Activated naive CD8-positive, alpha-beta T cell treated with anti-CD3 and anti-CD28 coated beads for 36 hours (primary cell): ENCODE measurements at places on chromosomes 3 and 15. TPM values are rescaled to one million over a fixed set of nuclear protein-coding genes. Genes with fewer than 3 reads are reported as not detected.

DNA sequence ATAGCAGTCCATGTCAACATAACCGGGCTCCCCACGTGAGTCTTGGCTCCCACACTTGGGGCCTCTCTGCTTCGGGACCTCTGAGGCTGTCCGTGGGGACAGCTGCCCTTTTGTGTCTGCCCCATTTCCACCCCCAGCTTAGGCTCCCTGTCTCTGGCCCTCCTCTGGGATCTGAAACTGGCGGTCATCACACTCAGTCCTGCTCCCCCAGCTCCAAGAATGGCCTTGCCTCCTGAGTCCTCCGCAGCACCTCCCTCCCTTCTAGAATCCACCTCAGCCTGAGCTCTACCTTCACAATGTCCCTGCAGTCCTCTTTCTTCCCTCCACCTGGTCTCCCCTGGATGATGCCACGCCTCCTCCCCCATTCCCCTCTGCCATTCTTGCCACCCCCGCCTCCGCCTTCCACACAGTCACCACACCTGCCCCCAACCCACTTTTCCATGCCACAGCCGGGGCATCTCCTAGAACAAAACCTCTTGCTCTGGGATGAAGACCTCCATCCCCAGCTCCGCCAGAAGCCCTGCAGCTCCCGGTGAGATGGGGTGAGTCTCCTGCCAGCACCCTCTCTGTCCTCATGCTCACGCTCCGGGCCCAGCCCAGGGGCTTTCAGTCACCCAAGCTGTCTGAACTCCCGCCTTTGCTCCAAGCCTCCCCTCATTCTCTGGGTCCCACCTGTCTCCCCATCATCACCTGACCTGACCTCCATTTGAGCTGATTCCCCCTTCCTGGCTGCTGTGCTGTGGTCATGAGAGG lies 7.0 kb upstream of the ZXDC start:
- DNase-seq: no peak

- no peak for DNase-seq
Observed at GRCh38 chr3:157027861-157028745, 131.8 kb downstream of the CCNL1 start.

GRCh38 chr3:31934866-31935265 lies 46.2 kb downstream of the OSBPL10 start:
- no peak for DNase-seq

GRCh38 chr3:69011096-69011730 lies 2.3 kb downstream of the EOGT start:
- no peak for DNase-seq

GRCh38 chr15:41333026-41333562 lies 413 bp downstream of the NUSAP1 start:
- no peak for DNase-seq

- DNase-seq: no peak
Observed at GRCh38 chr3:188046561-188047211, 107.3 kb upstream of the LPP start.

The MUC20 gene
- total RNA-seq: 0.26 TPM

- no peak for DNase-seq
Observed at GRCh38 chr15:63764124-63764803, 69.5 kb downstream of the HERC1 start.

DNA sequence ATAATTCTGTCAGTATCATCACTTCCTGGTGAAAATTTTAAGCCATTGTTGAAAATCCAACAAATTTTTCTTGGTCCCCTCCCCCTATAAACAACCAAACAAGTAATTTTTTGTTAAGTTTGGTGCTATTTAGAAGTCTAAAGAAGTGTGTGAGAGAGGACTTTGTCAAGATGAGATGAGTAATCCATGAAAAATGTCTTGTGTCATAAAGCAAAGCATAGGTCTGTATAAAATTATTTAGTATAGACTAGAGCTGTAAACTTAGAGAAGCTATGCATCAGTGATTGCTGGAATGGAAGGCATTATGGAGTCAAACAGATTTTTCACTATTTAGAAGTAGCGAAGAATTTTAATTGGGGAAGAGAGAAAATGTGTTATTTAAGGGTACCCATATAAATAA lies 31.4 kb downstream of the MAPK6 start:
- no peak for DNase-seq

DNA sequence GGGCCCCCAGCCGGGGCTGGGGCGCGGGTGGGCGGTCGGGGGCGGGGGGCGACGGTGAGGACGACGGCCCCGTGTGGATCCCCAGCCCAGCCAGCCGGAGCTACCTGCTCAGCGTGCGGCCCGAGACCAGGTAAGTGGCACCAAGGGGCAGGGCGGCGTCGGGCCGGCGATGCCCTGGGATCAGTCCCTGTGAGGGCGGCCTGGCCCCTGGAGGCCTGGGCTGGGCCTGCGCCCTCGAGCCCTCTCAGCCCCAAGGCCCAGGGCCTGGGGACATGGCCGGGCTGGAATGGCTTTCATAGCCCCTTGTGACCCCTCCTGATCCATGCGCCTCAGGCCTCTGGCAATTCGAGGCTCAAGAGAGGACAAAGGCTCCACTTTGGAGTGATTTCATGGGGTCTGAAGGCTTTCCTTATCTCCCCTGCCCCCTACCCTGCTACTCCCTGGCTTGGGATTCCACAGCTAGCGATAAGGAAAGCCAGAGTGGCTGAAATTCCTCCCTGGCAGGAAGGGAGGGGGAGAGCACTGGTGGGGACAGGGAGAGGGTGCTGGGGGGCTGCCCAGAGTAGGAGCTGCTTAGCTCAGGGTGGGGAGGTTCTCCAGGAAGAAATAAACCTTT lies 418 bp downstream of the ALPK3 start:
- no peak for DNase-seq

DNA sequence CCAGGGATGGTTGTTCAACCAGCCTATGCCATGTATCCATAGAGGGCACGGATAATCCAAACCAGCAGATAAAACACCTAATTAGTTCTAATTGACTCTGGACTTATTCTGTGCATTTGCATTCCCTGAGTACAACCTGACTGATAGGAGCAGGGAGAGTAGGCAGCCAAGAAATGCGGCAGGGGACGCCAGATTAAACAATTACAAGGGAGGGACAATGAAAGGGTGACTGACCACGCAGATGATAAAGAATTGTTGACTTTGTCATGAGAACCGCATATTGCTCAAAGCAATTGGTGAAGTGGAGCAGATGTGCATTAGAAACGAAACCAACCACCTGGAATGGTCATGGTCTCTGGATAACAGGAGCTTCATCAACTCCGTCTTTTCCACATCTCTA lies 369.1 kb upstream of the FRG2C start:
- no peak for DNase-seq

The CFAP100 gene
- total RNA-seq: not detected

The AQR gene
- total RNA-seq: 44.5 TPM

The SLC22A13 gene
- total RNA-seq: 0.24 TPM

GRCh38 chr15:50463423-50464358 lies 39.5 kb downstream of the USP8 start:
- DNase-seq: no peak

DNA sequence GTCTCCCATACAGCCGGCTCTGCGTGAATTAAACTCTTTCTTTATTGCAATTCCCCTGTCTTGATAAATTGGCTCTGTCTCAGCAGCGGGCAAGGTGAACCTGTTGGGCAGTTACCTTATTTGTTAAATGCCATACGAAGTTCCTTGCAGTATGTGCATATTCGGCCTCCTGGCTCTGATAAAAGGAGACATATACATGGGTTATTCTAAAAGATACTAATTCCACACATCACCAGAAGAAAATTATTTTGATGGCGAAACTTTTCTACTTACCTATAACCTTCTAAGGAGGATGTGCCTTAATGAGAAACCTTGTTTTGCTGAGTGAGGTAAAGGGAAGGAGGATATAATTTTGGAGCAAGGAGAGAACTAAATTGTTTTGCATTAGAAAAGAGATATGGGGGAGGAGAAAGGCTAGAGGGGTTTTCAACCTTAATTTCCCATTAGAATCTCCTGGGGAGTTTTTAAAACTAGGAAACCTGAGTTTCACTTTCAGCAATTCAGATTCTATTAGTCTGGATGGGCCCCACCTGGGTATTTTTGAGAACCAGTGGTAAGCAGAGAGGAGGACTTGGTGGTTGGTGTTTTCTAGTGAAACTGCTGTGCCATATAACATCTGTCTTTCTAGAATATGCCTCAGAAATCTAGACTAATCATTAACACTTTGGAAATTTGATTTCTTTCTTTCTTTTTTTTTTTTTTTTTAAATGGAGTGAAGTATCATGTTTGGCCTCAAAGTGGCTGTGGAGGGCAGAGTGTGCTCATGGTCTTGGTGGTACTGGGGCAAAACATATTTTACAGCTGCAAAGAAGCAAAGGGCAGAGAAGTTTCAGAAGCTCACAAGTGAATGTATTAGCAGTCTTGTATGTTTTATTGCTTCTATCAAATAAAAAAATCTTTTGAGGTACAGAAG lies 23.0 kb downstream of the NANOGP8 start:
- DNase-seq: no peak

The FOXB1 gene
- total RNA-seq: 0.29 TPM

The KPNA4 gene
- 67.8 TPM for total RNA-seq

The CCNL1 gene
- total RNA-seq: 139 TPM

DNA sequence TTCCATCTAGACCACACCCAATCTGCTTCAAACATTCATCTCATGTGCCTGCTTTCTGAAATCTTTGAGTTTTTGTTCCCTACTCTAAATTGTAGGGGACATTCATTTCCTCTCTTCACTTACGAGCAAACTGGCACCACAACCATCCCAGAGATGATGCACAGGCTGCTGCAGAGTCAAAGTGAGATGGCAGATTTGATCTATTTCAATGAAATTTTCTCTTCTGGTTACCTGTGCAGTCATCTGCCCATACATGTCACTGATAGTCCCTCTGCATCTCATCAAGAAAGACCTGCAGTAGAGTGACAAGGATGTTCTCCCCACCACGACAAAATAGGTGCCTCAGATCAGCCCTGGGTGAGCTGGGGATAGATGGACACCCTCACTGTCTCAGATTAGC lies 118.2 kb upstream of the TNFAIP8L3 start:
- DNase-seq: no peak

The MST1R gene
- 0.76 TPM for total RNA-seq

DNA sequence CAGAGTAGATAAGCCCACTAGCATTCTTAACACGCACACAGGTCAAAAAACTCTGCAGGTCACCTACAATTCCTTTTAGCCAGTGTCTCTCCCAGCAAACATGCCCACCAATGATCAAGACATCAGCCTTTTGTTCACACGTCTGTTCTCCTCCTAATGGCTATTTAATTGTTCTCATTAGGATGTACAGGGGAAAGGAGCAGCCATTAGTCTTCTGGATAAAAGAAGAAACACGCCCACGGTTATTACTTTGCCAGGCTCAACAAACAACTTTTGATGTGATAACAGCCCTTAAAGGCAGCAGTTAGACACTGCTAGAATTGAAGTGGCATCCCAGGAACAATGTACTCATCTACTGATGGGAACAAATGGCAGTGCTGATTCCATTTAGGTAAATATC lies 108.8 kb downstream of the NTRK3 start:
- DNase-seq: no peak

DNA sequence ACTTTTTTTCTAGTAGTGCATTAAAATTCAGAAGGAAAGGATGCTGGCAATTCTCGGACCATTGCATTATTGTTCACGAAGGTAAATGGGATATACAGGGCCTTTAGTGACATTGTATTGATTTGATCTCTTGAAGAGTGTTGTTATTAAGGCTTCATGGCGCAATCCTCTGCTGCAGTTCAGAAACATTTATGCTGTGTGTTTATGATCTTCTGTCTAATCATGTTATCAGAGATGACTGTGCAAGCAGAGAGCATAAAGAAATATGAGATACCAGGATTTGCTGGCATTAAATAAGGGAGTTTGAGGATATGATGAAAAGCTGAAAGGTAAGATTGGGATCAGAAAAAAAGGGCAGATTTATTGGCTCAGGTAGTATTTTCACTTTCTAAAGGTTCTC lies 180.6 kb downstream of the EPHA6 start:
- DNase-seq: no peak

- no peak for DNase-seq
Observed at GRCh38 chr3:124570232-124570631, 160.0 kb upstream of the UMPS start.

The PLSCR5 gene
- total RNA-seq: not detected

DNA sequence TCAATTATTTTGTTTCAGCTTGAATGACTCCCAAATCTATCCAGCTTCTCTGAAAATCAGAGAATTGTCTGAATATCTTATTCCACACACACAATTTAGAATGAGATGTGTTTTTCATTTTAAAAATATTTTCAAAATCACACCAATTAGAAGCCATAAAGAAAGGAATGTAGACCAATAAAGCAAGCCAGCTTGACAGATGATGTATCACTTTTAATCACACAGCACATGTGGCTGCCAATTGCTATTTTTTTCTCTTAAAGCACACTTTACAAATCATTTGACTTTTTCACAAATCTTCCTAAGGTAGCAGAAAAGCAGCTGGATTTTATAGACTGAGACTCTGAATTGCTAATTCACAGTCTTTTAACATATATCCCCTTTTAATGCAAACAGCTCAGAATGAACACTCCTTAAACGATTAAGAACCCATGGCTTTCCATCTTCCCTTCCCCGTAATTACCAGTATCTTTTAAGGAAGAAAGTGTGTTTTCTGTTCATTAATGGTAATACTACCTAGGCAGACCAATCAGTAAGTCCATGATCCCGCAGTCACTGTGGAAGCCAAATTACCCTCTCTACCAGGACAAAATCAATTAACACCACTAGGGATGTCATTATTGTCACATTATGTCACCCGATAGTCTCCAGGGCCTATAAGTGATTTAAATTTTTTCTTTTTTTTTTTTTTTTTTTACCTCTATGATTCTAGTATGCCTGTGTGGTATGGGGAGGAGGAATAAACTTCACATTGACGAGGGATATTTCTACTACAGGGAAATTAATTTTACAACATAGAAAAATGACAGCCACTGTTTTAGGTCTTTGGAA lies 250.0 kb upstream of the VEPH1 start:
- no peak for DNase-seq

DNA sequence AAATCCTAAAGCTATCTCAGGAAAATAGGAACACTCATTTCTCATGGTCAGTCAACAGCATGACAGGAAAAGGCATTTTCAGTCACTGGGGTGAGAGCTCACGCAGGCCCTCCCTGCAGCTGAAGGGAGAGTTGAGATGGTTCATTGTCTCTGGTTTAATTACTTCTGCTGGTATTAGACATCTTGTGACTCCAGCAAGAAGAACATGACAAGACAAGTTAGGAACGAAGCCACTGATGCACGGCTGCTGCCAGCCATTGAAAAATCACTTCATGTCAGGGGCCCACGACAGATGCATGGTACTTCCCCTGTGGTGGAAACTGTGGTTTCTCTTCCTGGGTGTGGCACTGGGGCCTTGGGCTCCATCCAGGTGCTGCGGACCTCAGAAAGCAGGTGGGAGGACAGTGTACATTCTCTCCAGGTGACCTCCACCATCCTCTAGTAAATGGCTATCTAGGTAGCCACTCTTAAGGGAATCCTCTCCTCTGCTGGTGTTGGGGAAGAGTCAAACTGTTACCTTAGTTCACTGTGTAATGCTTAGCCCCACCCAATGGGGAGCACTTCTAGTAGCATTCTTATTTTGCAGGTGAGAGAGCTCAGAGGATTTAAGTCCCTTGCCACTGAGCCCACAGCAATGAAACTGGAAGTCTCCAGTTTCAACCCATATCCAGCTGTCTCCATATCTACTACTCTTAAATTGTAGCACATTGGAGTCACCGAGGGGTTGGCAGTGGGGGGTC lies 274.2 kb downstream of the LRTM1 start:
- DNase-seq: no peak

The CRABP1 gene
- total RNA-seq: not detected
